ENCODE measurements at places on chromosomes 13 and 19. TPM values are rescaled to one million over a fixed set of nuclear protein-coding genes. Genes with fewer than 3 reads are reported as not detected.

DNA sequence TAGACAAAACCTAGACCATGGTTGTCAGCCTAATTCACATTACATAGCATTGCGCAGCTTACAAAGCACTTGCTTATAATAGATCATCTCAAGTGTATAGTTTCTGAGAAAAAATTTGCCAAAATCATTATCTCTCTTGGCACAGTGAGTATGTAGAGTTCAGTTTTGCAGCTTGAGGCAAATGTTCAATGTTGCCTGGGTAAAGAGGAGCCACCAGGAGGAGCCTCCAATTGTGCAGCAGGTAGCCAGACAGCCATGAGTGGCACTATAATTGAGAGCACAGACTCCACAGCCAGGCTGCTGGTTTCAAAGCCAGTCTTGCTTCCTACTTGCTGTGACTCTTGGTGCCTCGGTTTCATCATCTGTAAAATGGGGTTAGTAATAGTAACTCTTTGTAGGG is 24.0 kb upstream of the OLFM4 start:
- DNase-seq: no peak

DNA sequence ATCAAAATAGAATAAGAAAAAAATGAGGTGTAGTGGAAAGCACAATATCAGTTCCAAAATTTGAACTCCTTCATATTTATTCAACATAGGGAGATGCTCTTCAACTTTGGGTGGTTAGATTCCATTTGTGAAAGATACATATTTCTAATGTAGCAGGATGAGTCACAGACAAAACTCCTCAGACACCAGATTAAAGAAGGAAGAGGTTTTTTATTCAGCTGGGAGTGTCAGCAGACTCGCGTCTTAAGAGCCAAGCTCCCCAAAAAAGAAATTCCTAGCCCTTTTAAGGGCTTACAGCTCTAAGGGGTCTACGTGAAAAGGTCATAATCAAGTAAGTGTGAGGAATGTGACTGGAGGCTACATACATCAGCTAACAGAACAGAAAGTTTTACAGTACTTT is 6.8 kb upstream of the ZNF765 start:
- no peak for DNase-seq

GRCh38 chr13:40408602-40409001 is 257.8 kb downstream of the FOXO1 start:
- DNase-seq: no peak

DNA sequence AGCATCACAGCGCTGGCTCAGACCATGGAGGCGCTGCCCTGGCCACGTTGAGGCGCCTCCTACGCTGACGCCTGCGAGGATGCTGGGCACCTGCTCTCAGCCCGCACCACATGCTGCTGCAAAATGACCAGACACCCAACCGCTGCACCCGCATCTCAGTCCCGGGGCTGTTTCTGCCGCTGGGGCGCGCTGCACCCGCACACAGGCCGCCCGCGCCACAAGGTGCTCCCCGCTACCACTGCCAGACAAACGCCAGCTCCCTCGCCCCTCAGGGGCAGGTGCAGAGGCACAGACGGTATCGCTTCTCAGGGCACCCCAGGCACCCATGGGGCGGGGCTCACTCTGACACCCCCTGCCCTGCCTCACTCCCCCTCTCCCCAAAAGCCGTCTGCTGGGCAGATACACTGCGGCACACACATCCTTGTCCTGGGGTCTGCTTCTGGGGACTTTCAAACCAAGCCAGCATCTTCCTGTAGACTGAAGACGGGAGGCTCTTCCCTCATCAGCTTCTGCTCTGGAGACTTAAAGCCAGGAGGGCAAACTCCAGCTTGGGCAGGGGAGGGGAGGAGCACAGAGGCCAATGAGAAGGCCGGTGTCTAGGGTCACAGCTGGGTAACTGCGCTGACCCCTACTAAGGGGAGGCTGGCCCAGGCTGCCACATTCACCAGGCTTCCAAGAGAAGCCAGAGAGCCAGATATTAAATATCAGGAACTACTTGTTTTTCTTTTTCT is 16.3 kb downstream of the CHERP start:
- DNase-seq: no peak

Gene ADAMTS10
- 21.9 TPM for total RNA-seq

GRCh38 chr19:50817941-50818858 is 5.4 kb downstream of the KLK1 start:
- no peak for DNase-seq

GRCh38 chr13:61024046-61024445 is 391.6 kb downstream of the PCDH20 start:
- no peak for DNase-seq

Gene ZFR2
- 0.71 TPM for total RNA-seq

GRCh38 chr13:38850868-38851626 is 139.6 kb downstream of the STOML3 start:
- no peak for DNase-seq

Gene STK11
- total RNA-seq: 38.7 TPM

- no peak for DNase-seq
Measured at GRCh38 chr19:32130332-32130731, 215.1 kb upstream of the ZNF507 start.
